ENCODE measurements at places on chromosomes 7 and 10. TPM values are rescaled to one million over a fixed set of nuclear protein-coding genes. Genes with fewer than 3 reads are reported as not detected.

CYP2C18 gene
- not detected for total RNA-seq

GRID2IP gene
- not detected for total RNA-seq

GDF10 gene
- 25.1 TPM for total RNA-seq

CNPY1 gene
- total RNA-seq, result not detected

BCCIP gene
- 31.3 TPM for total RNA-seq

DNA sequence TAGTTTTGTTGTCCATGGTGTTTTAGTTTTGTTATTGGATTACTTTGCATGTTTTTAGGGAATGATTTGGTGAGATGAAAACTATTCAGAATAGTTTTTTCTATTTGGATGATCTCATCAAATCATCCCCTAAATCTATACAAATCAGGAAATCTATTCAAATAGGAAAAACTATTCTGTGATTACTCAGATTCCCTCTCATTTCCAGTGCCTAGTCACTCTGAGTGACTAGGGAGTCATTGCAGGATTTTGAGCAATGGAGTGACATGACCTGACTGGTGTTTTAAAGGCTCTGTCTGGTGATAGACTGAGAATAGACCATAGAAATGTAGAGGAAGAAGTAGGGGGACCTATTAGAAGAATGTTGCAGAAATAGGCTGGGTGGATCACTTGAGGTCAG, 72.4 kb downstream of the TPST1 start:
- no peak for DNase-seq

DNA sequence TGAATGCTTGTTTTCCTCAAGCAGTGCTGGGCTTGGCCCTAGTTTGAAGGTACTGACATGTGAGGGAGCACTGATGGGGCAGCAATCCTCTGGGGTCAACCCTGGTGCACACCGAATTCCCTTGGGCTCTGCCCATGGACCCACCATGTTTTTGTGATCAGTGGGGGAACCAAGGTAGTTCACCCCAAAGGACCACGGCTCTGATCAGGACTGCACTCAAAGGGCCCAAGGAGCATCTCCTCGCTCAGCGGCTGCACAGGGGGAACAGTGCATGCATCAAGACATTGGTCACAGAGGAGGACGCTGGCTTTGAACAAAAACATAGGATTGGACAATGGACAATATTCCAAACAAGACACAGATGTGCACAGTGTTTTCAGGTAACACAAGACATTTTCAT, 12.7 kb downstream of the CXCL12 start:
- no peak for DNase-seq

- DNase-seq, result no peak
Observed at GRCh38 chr7:90563286-90563685, 32.8 kb upstream of the CDK14 start.

DNA sequence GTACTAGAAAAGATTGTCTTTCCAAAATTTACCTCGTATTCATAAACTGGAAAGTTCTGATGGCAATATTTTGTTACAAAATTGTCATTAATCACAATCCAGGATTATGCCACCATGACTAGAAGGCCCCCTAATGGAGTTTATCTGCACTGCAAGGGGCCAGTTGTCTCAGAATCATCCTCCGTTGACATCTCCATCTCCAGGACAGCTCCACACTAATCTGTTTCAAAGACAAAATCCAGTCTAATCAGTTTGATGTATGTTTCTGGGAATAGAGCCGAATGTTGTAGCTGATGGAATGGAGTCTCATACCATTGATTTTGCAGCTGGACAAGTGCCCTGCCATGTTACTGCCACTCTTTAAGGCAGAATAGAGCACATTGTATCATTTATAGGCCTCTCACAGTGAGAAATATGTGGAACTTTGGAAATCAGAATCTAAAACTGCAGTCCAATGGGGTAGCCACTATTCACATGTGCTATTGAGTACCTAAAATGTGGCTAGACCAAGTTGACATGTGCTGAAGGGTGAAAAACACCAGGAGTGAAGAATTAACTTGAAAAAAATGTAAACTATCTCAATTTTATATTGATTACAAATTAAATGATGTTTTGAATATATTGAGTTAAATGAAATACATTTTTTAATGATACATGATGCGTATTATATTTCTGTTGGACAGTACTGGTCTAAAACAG, 38.3 kb upstream of the TOMM7 start:
- DNase-seq, result no peak

DNA sequence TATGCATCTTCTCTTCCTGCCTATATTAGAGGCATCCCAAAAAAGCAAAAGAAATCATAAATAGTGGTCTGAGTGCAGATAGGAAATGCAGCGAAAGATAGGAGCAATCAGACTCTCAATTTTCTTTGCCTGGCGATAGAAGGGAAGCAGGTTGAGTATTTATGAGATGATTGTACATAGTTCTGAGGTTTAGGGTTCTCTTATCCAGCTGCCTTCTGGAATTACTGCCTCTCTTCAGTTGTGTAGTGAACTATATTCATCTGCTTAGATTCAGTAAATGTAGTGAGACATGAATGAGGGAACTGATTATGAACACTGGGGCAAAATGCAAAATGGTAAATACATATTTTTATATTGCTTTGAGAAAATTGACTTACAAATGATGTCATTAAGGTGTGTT, 93.0 kb upstream of the CYP26C1 start:
- DNase-seq, result no peak

GRCh38 chr7:21572331-21573313, 29.8 kb downstream of the DNAH11 start:
- DNase-seq, result no peak

- DNase-seq, result no peak
Observed at GRCh38 chr10:1737222-1738061, at the start of gene ADARB2. Gene ADARB2 (minus strand): TSS chr10:1737525.

GRCh38 chr10:122181041-122181732, 89.9 kb upstream of the BTBD16 start:
- peak; percentile 77 for DNase-seq

- DNase-seq, result no peak
Observed at GRCh38 chr10:132787495-132788179, 1.7 kb upstream of the NKX6-2 start.

GRCh38 chr10:91576096-91576545, 56.8 kb downstream of the PPP1R3C start:
- no peak for DNase-seq

DNA sequence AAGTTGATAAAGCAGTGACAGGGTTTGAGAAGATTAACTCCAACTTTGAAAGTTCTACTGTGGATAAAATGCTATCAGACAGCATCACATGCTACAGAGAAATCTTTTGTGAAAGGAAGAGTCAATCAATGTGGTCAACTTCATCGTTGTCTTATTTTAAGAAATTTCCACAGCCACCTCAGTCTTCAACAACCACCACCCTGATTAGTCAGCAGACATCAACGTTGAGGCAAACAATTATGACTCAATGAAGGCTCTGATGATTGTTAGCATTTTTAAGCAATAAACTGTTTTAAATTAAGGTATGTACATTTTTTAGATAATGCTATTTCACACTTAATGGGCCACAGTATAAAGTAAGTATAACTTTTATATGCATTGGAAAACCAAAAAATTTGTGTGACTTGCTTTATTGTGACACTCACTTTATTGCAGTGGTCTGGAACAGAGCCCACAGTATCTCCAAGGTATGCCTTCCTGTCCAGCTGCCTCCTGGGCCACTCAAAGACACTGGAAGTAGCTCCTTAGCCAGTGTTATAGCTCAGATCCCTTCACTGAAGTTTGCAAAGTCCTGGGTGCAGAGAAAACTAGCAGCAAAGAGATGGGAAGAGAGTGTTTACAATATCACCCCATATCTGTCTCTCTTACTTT, 293.1 kb downstream of the ARHGAP12 start:
- DNase-seq, result no peak

DNA sequence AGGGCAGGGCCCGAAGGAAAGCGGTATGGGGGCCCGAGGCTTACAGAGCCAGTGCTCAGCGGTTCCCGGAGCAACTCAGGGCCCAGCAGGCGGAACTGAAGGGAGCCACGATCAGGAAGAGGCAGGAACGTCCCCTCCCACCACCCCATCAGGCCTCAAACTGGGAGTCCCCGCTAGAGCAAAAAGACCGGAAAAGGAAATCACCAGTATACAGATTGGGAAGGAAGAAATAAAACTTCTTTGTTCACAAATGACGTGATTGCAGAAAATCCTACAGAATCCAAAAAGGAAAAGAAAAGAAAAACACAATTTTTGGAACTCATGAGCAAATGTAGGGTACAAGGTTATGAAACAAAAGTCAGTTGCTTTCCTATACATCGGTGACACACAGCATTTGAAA, 21.6 kb upstream of the ZFAND2A start:
- no peak for DNase-seq

GRCh38 chr7:138838166-138838565, 40.2 kb upstream of the ATP6V0A4 start:
- DNase-seq, result no peak

DNA sequence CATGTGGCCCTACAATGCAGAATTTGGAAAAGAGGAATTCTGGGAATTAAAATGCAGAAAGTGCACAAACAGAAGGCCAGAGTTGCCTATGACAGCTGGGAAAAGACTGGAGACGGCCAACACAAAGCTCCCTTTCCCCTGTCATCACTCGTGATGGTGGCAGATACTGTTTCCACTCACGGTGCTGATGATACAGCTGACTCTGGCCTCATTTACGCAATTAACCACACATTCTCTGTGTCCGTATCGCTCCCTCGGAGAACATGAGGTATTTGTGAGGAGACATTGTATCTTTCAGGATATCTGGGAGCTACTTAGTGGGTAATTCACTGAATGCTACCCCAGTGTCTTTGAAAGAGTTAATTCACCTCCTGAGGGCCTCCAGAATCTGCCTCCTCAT, 172.8 kb downstream of the TAX1BP1 start:
- DNase-seq, result no peak

Data from fibroblast of lung (primary cell).